ENCODE measurements at places on chromosomes 5 and 9.
A peak's percentile ranks its signal among the peaks of the same experiment; 100 is the strongest.

- peak; percentile 14 for DNase-seq
Measured at GRCh38 chr5:56545016-56545415, 270.3 kb upstream of the MAP3K1 start.

DNA sequence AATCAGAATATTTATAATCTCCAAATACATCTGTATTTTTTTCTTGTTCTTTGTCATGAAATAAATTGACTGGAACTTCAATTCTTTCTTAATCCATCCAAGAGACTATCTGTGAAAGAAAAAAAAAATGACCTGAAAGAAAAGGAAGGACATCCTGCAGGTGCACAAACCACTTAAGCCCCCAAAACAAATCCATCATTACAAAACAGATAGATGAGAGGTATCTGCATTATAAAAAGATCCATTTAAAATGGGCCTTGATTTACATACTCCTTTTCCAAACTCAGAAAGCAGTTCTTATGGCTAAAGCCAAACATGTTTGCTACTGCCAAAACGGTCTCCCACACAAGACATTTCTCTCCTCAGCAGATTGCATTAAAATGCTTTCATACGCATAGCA is 85.5 kb downstream of the ELAVL2 start:
- no peak for DNase-seq

GRCh38 chr9:1490341-1491232 is 440.4 kb downstream of the DMRT2 start:
- DNase-seq: no peak

DNA sequence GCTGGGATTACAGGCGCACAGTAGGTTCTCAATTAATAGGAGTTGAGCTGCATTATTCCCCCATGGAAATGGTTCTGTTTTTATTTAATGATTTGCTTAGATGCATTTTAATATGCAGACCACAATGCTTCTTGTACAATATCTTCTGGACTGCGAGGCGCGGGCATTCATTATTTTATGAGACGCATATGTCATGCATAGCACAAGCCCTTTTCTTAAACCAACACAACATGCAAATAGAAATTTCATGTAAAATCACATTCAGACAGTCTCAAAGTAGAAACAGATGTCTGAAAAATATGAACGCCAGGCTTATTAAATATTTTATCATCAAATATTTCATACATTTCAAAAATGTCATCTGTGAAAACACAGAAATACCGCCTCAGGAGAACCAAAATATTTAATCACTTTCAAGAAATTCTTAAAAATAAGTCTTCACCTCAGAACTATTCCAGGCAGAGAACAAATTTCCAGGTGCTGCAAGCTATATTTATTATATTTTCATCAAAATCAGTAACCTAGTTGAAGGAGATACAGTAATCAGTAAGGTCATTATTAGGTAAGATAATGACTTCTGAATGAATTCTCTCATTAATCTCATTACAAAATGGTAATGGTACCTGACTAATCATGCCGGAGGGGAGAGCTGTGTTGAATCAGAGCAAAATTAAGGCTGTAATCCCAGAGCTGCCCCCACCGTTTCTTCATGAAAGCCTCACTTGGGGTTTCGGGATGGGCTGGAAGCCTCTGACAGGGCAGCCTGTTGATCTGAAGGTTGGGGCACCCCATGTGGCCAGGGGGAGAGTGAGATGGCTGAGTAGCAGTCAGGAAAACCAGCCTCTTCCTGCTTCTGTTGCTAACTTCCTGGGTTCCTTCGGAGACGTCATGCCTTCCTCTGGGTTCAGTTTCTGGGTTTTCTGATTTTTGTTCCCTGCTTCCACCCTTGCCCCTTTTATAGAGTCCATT is 133.9 kb upstream of the ZNF618 start:
- no peak for DNase-seq

DNA sequence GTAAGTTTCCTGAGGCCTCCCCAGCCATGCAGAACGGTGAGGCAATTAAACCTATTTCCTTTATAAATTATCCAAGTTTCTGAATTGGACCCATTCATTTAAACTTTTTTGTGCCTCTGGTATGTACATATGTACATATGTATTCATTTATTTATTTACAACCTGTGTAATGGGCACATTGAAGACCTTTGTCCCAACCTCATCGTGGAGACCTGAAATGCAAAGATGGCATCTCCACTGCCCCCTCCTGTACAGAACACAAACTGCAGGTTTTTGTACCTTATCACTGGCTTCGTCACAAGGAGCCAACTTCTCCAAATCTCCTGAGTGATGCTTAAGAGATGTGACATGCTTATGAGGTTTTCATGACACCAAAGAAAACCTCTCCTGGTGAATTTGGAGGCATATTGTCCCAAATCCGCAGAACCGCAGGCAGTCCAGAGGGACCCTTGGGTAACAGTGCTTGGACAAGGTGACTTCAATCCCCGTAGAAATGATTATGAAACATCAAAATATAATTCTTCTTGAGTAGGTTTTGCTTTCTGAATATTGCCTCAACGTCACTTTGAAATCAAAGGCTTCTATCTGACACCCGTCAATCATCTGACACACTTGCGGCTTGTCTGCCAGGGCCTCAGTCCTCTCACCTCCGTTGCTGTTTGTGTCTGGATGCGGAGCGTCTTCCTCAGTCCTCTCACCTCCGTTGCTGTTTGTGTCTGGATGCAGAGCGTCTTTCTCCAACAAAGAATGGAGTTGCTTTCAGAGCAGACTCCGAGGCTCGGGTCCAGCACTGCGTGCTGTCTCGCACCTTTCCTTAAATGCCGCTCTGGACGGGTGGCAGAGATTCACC is 135.0 kb upstream of the IRX4 start:
- peak; percentile 7 for DNase-seq

GRCh38 chr5:139415221-139415861 is 11.5 kb upstream of the SPATA24 start:
- DNase-seq: no peak

GRCh38 chr9:116094846-116095245 is 58.7 kb upstream of the PAPPA start:
- no peak for DNase-seq

GRCh38 chr9:137056739-137057415 is 3.0 kb upstream of the ENTPD2 start:
- peak; percentile 82 for DNase-seq

DNA sequence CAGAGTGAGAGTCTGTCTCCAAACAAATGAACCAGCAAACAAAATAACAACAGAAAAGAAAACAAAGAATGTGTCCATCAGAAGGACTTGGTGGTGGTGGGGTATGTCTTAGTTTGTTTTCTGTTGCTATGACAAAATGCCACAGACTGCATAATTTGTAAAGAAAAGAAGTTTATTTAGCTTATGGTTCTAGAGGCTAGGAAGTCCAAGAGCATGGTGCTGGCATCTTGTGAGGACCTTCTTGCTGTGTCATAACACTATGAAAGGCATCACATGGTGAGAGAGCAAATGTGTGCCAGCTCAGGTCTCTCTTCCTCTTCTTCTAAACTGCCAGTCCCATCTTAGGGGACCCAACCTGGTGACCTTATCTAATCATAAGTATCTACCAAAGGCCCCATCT is 10.5 kb downstream of the NPR3 start:
- DNase-seq: no peak

GRCh38 chr9:130570208-130570607 is 9.2 kb upstream of the FUBP3 start:
- peak; percentile 35 for DNase-seq

DNA sequence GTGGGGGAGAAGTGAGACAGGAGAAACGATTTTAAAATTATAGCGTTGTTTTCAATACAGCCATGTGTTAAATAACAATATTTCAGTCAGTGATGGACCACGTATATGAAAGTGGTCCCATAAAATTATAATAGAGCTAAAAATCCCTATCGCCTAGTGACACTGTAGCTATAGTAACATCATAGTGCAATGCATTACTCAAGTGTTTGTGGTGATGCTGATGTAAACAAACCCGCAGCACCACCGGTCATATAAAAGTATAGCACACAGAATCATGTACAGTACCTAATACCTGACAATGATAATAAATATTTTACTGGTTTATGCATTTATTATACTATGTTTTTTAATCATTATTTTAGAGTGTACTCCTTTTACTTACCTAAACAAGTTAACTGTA is 407.4 kb upstream of the SEMA6A start:
- no peak for DNase-seq

- DNase-seq: peak; percentile 69
Measured at GRCh38 chr9:136525841-136526499, 19.9 kb downstream of the NOTCH1 start.

DNA sequence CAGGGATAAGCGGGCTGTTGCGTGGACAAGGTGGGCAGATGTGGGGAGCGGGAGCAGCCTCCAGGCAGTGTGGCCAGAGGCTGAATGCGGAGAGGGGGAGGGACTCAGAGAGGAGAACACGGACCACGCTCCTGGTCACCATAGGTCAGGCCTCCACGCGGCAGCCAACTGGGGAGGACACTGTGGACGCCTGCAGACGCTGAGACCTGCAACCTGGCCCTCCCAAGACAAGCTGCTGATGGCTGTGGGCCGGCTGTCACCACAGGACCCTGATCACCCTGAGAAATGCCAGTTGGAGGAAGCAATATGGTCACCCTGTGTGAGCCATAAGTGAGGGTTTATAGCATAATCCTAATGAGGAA is 16.8 kb downstream of the LPCAT1 start:
- no peak for DNase-seq

DNA sequence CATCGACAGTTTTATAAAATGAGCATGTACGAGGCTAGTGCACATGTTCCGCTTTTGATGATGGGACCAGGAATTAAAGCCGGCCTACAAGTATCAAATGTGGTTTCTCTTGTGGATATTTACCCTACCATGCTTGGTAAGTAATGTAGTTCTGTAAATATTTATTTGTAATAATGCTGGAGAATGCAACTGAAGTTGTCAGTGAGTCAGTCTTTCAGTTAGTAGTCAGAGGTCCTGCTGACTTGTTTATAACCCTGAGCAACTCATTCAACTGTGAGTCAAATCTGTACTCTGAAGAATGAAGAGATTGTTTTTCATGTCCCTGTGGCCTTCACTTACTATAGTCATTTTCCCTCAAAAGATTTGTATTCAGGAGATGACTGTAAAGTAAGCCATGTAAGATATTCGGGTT is 28.4 kb upstream of the GPR150 start:
- no peak for DNase-seq

DNA sequence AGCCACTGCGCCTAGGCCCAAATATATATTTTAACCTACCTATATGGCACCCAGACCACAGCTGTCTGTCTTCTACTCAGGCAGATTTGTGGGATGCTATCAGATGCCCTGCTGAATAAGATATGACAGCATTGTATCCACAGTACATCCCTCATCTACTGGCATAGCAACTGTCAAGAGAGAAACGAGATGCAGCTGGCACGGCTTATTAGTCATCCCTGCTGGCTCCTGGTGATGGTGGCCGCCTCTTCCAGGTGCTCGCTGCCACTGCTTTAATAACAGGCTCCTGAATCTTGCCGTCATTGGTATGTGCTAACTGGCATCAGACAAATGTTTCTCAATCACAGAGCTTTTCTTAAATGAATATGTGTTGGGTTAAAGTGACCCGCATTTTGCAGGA is 34.0 kb downstream of the B4GALT1 start:
- peak; percentile 42 for DNase-seq

DNA sequence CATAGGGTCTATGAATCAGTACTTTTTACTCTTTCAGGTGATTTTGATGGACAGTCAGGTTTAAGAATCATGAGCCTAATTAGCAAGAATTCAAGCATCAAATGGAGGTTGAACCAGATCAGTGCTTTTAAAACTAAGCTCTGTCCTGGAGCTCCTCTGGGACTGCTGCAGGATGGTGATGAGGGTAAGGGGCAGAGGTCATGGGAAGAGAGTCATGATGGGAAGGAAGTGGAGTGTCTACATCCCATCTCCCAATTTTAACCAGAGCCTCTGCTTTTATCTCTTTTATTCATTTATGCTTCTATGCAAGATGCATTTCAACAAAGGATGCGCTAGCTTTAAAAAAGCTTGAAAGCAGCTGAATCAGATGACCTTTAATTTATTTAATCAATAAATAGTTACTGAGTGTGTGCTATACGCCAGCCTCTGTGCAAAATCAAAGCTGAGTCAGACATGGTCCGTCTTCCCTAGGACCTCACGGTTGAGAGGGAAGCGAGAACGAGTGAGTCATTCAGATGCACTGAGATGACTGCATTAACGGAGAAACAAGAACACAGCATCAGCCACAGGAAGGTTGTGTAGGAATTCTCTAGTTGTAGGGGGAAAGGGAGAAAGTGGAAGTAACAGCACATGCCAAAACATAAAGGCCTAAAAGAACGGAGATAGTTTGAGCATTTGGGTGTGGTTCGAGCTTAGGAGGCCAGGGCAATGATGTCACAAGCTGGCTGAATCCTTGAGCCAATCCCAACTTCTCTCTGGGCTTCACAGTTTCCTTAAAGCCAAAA is 441.6 kb upstream of the BRINP1 start:
- no peak for DNase-seq

- peak; percentile 56 for DNase-seq
Measured at GRCh38 chr5:80569086-80569960, 757 bp downstream of the ANKRD34B start.

- DNase-seq: peak; percentile 6
Measured at GRCh38 chr9:81427870-81428269, 261.5 kb downstream of the TLE1 start.

DNA sequence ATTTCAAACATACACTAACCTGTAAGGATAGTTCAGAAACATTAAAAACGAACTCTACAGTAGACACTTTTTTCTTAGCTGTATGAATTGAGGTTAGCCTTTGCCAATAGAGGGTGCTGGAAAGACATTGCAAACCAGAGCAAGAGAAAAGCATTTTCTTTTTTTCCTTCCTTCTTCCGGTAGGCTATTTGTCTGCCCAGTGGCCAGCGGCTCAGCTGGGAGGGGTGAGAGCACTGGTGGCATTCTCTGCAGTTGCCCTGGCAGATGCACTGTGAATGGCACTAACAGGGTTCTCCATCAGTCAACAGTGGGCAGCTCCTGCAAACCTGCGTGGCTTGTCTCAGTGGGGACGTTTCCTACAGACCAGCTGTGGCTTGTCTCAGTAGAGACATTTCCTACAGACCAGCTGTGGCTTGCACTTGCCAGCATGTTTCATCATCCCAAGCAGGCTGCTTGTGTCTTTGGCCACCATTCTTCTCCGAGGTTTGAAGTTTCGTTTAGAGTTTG is 984.5 kb upstream of the CDH18 start:
- DNase-seq: peak; percentile 91

DNA sequence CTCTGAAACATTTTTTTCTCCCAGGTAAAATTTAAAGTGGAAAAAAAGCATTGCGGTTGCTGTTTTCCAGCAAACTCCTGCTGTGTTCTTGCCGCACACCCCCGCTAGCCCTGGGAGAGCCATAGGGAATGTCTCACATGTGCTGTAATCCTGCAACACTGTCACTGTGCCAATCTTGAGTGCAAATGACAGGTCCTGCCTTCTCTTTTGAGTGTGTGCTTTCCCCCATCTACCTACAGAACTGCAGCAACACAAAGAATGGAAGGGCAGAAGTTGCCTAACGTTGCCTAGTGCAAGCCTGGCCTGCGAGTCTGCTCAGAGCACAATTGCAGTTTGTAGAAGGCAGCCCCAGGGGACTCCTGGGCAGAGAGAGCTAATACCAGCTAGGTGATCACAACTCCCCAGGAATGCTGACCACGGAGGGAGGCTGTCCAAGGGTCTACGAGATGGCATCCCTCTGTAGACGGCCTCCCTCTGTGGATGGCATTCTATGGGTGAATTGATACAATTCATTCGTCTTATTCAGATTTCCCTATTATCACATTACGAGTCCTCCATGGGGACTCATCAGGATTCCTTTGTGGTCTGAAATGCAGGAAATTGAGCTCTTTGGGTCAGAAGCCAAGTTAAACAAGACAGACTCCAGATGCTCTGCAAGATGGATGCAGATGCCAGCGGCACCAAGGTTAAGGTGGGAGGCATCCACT is 172.6 kb upstream of the S1PR3 start:
- peak; percentile 10 for DNase-seq
